Stomach (tissue), 19 donors: ENCODE measurements at places on chromosomes 1 and 21. TPM values are rescaled to one million over a fixed set of nuclear protein-coding genes. Genes with fewer than 3 reads are reported as not detected.

DNA sequence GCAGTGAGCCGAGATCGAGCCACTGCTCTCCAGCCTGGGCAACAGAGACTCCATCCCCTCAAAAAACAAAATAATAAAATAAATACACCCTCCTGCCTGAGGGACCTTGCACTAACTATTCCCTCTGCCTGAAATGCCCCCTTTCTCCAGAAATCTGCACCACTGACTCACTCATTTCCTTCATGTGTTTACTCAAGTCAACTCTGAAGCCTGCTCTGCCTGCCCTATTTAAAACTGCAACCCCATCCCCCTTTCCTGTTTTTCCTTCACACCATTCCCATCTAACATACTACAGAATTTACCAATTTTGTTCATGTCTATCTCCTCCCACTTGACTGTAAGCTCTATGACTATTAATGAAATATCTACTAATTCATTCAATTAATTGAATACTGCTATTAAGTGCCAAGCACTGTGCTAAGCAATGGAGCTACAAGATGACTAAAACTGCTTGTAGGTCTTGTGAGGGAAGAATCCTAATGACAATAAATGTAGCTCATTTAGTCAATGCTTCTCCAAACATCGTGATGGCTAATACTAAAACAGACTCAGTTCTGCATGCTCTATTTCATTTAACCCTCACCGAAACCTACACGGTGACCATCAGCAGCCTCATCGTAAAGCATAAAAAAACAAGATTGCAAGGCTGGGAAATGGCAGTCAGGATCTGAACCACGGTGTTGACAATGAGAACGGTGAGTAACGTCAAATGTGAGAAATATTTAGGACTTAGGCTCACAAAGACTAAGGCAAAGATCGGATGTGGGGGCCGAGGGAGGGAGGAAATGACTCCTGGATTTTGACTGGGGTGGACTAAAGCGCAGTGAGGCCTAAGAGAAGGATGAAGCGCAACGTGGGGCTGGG lies 749 bp upstream of the TMEM39B start:
- no peak for DNase-seq

GRCh38 chr1:218811497-218811896 lies 362.2 kb upstream of the LYPLAL1 start:
- no peak for DNase-seq

DNA sequence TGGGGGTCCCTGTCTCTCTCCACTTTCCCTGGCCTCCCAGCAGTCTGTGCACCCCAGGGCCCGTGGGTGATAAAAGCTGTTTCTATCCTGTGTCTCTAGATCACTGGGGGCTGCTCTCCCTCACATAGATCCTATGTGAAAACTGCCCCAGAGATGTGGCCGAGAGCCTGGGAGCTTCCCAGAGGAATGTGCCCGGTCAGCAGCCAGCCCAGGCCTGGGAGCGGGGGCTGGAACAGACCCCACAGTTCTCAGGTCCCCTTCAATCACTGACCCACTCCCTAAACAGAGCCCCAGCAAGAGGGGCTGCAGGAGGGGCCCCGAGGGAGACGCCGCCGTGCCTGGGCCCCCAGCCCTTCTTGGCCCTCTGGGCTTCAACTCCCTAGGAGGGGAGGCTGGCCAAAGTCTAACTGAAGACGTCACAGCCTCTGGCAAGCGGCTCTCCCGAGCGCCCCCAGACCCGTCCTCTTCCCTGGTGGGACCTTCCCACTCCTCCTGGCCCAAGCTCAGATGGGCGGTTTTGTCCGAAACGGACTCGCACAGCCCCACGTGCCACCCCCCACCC lies 403 bp downstream of the MXRA8 start:
- DNase-seq: no peak

- DNase-seq: no peak
These were observed 22.7 kb downstream of the RBM15 start for GRCh38 chr1:110361856-110362255.

GRCh38 chr1:109827466-109827865 lies 63.7 kb upstream of the EPS8L3 start:
- DNase-seq: no peak

GRCh38 chr1:232033285-232033684 lies 406.7 kb downstream of the DISC1 start:
- no peak for DNase-seq

DNA sequence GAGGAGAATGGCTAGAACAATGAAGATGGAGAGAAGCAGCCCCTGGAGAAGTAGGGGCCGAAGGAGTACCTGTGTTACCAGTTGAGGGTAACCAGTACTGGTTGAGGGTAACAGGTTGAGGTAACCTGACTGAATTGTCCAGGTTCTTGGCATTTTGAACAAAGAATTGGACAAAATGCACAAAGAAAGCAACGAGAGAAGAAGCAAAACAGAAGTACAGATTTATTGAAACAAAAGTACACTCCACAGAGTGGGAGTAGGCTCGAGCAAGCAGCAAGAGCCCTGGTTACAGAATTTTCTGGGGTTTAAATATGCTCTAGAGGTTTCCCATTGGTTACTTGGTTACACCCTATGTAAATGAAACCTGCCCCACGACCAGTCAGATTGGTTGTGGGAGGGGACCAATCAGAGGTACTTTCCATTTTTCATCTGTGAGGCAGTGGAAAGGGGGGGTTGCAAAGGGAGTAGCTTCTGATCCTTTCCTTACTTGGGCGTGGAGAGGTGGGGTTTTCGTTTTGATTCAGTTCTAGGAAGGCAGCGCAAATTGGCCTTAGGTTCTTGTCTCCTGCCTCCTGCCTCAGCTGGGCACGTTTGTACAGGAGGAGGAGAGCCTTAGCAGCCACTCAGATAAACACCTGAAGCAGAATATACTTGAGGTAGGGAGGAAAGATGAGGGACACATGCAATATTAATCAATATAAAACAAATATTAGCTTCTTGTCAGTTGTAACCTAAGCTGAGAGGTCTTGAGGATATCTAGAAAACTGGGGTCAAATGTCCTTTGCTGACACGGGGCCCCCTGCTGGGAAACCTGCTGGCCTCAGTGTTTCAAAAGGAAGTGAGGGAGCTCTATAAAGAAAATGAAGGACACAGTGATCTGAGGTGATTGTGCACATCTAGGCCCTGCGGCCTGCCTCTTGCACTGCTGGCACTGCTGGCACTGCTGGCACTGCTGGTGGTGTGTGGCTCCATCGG lies 14.3 kb upstream of the LSM10 start:
- peak; percentile 28 for DNase-seq

DNA sequence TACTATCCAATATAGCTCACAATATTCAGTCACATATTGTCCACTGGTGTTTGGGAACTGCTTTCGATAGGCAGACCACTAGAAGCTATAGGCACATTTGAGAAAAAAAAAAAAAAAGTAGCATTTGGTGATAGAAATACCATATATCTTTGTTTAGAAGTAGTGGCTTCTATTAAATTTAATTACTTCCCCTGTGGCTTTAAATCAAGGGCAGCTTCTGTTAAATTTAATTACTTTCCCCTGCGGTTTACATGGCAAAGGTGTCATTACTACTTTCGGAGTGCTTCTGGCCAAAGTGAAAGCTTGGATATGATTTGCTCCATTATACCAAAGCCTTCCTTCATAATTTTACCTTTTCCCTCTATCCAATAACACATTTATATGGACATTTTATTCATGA lies 229.9 kb downstream of the TTLL7 start:
- DNase-seq: no peak

GRCh38 chr1:234143681-234144080 lies 229.6 kb upstream of the COA6 start:
- DNase-seq: no peak

- DNase-seq: peak; percentile 5
These were observed 5.9 kb downstream of the PDC start for GRCh38 chr1:186454981-186455380.

- DNase-seq: no peak
These were observed 494.5 kb upstream of the PBX1 start for GRCh38 chr1:164064501-164064900.

Gene RHD
- not detected for total RNA-seq

Gene CD1B
- not detected for total RNA-seq

Gene FLG2
- not detected for total RNA-seq

Gene FMOD
- 58.1 TPM for total RNA-seq

Gene MSH4
- total RNA-seq: 0.18 TPM

Gene TP73
- not detected for total RNA-seq
